ENCODE measurements at places on chromosomes 13 and 19.
A peak's percentile ranks its signal among the peaks of the same experiment; 100 is the strongest.

- no peak for DNase-seq
Measured at GRCh38 chr19:41868989-41869300, 8.1 kb upstream of the CD79A start.

DNA sequence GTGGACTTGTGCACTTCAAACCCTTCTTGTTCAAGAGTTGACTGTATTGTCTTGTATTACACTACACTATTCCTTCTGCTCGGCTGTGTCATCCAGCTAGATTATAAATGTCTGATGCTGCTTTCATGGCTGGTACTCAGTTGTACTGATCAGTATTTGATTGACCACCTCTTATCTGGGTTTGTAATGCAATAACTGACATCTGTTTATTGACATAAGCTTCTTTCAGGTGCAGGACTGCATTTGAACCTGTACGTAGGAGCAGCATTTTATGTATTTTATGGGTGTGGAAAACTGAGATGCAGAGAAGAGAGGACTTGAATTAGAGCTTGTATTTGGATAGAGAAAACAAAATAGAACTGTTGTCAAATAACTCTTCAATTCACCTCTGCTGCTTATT is 309.2 kb downstream of the FGF9 start:
- no peak for DNase-seq

DNA sequence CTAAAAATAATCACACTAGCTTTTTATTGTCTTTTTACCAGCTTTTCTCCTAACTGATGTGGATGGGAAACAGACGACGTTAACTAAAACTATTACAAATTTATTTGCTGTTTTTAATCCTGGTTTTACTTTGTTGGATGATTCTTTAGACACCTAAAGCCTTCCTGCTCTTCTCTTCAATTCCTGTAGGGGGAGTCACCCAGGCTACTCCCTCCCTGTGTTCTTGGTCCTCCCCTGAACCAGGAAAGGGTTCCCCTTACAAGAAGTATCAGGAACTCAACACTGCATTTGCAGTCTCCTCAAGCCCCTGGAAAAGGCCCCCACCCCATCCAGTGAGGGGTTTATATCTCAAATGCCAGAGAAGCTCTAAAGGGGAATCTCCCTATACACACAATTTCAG is 206.1 kb downstream of the SUCLA2 start:
- DNase-seq = no peak

GRCh38 chr13:101755228-101755887 is 302.9 kb downstream of the ITGBL1 start:
- DNase-seq = no peak

- DNase-seq = no peak
Measured at GRCh38 chr13:42786715-42787114, 5.3 kb downstream of the FAM216B start.

GRCh38 chr19:33231511-33231910 is 5.9 kb upstream of the SLC7A10 start:
- no peak for DNase-seq

GRCh38 chr13:70964124-70964523 is 855.9 kb upstream of the KLHL1 start:
- peak; percentile 49 for DNase-seq

GRCh38 chr13:99922631-99923404 is 48.7 kb downstream of the ZIC5 start:
- no peak for DNase-seq

DNA sequence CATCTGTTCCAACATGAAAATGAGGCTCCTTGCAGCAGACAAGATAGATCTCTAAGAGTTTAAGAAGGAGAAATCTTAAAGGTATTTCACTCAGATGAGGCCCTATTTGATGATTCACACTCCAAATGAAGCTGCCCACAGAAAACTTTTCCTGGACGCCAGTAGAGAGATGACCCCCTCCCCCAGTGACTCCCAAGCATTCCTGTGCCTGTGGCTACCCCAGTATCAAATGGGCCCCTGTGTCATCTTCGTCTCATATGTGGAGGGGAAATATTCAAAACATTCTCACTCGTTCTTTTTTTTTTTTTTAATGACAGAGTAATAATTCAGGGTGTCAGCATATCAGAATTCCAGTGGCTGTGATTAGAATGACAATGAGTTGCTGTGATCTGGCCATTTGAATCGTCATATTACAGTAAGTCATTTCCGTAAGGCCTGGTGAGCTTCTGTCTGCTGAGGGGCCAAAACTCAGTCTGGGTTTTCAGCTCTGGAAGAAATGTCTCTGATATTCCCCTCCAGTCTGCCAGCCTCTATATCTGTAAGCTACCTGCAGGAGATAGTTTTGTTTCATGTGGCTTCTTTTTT is 194.7 kb downstream of the URI1 start:
- no peak for DNase-seq

DNA sequence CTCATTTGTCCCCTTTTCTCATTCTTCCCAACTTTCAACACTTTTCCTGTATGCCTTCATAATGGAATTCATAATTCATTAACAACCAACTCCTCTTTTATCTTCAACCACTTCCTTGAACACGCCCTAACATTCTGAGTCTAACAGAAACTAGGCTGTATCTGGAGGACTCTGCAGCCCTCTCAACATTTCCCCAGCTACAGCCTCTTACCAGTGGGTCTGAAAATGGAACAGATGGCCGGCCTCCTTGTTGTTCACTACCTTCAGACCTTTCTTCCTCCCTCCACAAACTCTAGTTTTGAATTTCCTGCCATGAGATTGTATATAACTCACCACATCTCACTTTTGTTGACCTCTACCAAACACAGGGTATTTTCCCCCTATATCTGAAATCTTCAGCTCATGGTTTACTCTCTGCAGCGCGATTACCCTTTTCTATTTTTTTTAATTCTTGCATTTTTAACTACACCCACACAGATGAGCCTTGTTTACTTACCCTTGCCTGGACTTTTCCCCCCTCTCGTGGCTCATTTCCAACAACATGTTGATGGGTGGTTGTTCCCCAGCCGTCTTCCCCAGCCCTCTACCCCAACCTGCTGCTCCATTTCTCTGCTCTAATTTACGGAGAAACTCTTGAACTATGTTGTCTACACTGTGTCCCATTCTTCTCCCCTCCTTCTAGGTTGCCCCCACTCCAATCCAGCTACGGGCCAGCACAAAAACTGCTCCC is 846 bp downstream of the ZNF790 start:
- DNase-seq = no peak

GRCh38 chr13:99289271-99289670 is 17.9 kb downstream of the GPR183 start:
- DNase-seq = no peak

- DNase-seq = no peak
Measured at GRCh38 chr13:37342205-37342604, 236.7 kb upstream of the CSNK1A1L start.

DNA sequence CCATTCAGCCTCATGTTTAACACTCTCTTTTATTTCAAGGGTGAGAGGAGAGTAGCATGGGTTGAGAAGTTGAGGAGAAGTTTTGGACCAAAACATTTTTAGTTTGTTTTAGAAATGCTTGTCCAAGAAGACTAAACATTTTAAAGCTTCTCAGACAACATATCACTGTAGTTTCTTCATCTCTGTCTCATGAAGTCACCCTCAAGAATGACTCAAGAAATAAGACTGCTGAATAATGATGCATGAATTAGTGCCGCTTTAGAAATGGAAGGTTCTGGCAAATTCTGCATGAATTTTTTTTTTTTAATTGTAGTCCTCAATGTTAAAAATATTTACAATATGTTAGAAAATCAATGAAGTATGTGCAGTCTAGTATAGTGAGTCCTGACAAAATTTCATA is 422.7 kb upstream of the ARGLU1 start:
- DNase-seq = no peak

DNA sequence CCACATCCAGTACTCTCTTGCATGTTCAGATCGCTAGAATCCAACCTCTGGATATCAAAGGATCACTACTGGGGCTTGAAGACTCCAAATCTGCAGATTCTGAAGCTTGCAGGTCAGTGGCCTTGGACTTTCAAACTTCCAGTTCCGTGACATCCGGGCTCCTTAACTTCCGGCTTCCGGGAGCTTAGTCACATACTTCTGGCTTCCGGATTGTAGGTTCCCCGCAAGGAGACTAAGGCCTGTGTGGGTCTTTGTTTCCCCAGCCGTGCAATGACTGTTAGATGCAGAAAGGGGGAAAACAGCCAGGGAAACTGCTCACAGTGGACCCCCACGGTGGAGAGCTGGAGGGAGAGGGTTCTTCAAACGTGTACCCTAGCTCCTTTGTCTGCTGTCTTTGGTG is 41.4 kb downstream of the ZNF333 start:
- no peak for DNase-seq

DNA sequence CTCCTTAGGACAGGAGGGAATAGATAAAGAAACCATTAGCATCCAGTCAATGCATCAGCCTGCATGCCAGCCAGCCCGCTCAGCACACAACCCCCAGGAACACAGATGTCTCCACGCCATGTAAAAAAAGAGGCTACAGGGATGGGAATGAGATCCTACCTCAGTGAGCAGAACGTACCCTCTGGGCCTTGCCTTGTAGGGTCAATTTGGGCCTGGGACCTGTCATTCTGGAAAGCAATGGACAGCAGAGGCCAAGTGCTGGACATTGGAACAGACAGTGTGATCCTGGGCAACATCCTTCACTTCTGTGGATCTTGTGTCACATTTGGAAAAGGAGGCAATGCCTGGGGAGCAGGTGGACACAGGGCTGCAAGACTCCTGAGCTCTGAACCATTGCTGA is 26.0 kb downstream of the VSTM2B start:
- DNase-seq = no peak
